ENCODE measurements at places on chromosomes 4 and X.

GRCh38 chr4:118849867-118850487, 14.1 kb upstream of the SEC24D start:
- DNase-seq = no peak

DNA sequence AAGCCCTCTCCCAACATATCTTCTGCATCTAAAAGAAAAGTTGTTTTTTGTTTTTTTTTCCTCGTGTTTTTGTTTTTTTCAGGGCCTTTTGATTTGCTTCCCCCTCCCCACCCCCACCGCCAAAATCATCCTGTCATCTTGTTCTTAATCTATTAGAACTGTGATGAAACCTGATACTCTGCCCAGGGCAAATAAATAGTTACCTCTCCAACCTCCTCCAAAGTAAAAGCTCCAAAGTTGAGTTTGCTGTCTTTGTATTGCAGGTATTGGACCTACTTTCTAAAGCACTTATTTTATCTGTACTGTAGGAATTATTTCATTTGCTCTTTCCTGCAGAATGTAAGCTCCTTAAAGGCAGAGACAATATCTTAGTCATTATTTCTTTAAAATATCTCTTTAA, 172.9 kb downstream of the SOWAHB start:
- DNase-seq = no peak

DNA sequence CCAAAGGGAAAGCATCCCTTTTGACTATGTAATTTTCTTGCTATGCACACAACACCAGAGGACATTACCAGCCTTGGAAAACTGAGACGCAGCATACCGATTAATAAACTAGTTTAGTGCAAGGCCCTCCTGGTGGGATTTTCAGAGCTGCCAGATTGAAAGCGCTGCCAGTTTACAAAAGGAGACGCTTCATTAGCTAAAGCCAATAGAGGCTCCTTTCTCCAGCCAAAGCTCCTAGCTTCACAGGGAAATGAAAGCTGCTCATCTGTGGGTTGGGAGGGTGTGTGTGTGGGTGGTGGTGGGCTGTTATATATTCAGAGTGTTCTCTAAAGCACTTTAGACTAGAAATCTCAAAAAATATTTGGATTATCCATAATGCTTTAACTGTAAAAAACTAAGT, 32.4 kb downstream of the SPANXN4 start:
- no peak for DNase-seq

DNA sequence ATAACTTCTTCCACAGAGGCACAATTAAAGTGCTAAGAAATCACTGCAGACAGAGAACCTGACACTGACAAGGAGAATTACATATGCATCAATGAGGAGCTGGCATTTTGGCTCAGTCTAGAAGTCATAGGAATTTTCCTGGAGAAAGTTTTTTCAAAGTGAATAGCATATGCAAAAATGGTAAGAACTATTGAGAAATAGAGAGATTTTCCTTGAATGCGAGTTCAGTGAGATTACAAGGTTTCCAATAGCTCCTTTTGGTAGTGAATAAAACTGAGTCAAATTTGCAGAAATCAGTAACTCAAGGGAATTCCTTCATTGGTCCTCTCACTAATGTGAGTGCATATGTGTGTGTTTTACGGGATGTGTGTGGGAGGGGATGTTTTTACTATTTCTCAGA, 557.5 kb downstream of the PPARGC1A start:
- DNase-seq = no peak

GRCh38 chr4:140743194-140743931, 12.8 kb downstream of the TBC1D9 start:
- peak; percentile 28 for DNase-seq

GRCh38 chr4:85910985-85911384, 436.0 kb downstream of the ARHGAP24 start:
- no peak for DNase-seq

DNA sequence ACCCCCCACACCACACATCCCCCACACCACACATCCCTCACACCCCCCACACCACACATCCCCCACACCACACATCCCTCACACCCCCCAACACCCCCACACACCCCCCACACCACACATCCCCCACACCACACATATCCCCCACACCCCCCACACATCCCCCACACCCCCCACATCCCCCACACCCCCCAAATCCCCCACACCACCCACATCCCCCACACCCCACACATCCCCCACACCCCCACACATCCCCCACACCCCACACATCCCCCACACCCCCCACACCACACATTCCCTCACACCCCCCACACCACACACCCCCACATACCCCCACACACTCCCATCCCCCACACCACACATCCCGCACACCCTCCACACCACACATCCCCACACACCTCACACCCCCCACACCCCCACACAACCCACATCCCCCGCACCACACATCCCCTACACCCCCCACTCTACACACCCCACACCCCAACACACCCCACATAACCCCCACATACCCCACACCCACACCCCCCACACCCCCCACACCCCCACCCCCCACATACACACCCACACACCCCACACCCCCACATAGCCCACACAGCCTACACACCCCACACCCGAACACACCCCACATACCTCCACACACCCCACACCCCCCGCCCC, 172.9 kb downstream of the DCLK2 start:
- no peak for DNase-seq

All from common myeloid progenitor, CD34-positive (primary cell).